ENCODE measurements at places on chromosomes 4 and X. TPM values are rescaled to one million over a fixed set of nuclear protein-coding genes. Genes with fewer than 3 reads are reported as not detected.

The PHEX gene
- 0.33 TPM for total RNA-seq

The KCND1 gene
- 2.2 TPM for total RNA-seq

The MAGED4 gene
- 4.5 TPM for total RNA-seq

The SULT1B1 gene
- total RNA-seq, result 14.4 TPM

The AKAP17A gene
- 60.6 TPM for total RNA-seq

The NDP gene
- not detected for total RNA-seq

The NAAA gene
- total RNA-seq, result 214 TPM

The XG gene
- 0.87 TPM for total RNA-seq

The MAGEA11 gene
- total RNA-seq, result not detected

The SLC49A3 gene
- total RNA-seq, result 13.4 TPM

The PLS3 gene
- total RNA-seq, result 159 TPM

The SSX3 gene
- not detected for total RNA-seq

The EXOC1L gene
- total RNA-seq, result not detected

The CT47C1 gene
- not detected for total RNA-seq

The APLN gene
- total RNA-seq, result 2.0 TPM

The KCTD8 gene
- not detected for total RNA-seq

The STBD1 gene
- 1.9 TPM for total RNA-seq

The UGT2B11 gene
- not detected for total RNA-seq

The SERPINA7 gene
- total RNA-seq, result not detected

The GC gene
- total RNA-seq, result not detected

The ODAPH gene
- total RNA-seq, result not detected

The ACSL4 gene
- 54.8 TPM for total RNA-seq

The KLHL13 gene
- total RNA-seq, result 1.6 TPM

The TRPC3 gene
- total RNA-seq, result 0.22 TPM

The TEC gene
- 6.9 TPM for total RNA-seq

The ZIC3 gene
- total RNA-seq, result not detected

The CPLX1 gene
- total RNA-seq, result 1.9 TPM

The RBM47 gene
- 164 TPM for total RNA-seq

The PF4V1 gene
- total RNA-seq, result 2.1 TPM

The GRIPAP1 gene
- 72.6 TPM for total RNA-seq

The JCHAIN gene
- 505 TPM for total RNA-seq

The FGFR3 gene
- total RNA-seq, result 3.1 TPM

The POU3F4 gene
- not detected for total RNA-seq

The LIMCH1 gene
- total RNA-seq, result 212 TPM

The RAB9B gene
- 0.70 TPM for total RNA-seq

The DCAF8L2 gene
- not detected for total RNA-seq

The F9 gene
- not detected for total RNA-seq

The AGTR2 gene
- not detected for total RNA-seq

The TLR1 gene
- 123 TPM for total RNA-seq

The ITGB1BP2 gene
- 2.4 TPM for total RNA-seq

The VCX3A gene
- not detected for total RNA-seq

The CSAG3 gene
- total RNA-seq, result 2.6 TPM

The GPR119 gene
- not detected for total RNA-seq

The ADH1A gene
- not detected for total RNA-seq

The RAB40AL gene
- 0.87 TPM for total RNA-seq

The GABRA4 gene
- not detected for total RNA-seq

The PNCK gene
- not detected for total RNA-seq

The BMP2K gene
- total RNA-seq, result 102 TPM

The CSAG2 gene
- not detected for total RNA-seq
